Stimulated activated CD4-positive, alpha-beta T cell treated with anti-CD3 and anti-CD28 coated beads, Interleukin-2, amount 100 ng/mL, for 48 hours (primary cell): ENCODE measurements at places on chromosomes 11 and 22.

DNA sequence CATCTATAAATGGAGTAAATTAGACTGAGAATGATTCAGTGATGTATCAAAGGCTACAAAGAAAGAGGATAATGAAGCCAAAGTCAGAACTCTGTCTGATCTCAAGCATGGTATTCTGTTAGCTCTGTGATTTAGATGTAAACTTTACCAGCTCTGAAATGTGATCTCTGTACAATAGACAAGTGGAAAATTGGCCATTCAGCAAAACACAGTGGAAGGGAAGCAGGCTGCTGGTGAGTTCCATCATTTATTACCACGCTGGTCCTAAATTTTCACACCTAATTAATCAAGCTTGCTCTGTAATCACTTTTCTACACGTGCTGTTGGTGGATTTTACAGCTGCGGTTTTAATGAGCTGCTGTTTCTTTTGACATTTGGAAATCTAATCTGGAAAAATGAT lies 145.1 kb upstream of the OPCML start:
- no peak for DNase-seq

DNA sequence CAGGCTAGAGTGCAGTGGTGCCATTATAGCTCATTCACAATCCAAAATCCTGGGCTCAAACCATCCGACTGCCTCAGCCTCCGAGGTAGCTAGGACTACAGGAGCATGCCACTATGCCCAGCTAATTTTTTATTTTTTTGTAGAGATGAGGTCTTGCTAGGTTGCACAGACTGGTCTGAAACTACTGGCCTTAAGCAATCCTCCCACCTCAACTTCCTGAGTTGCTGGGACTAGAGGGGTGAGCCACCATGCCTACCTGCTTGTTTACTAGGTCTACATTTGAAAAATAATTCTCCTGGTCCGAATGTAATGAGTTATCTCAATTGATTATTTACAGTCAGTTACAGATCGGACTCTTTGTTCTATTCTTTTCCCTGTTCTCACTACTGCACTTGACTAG lies 22.0 kb downstream of the TAF1D start:
- DNase-seq: no peak

DNA sequence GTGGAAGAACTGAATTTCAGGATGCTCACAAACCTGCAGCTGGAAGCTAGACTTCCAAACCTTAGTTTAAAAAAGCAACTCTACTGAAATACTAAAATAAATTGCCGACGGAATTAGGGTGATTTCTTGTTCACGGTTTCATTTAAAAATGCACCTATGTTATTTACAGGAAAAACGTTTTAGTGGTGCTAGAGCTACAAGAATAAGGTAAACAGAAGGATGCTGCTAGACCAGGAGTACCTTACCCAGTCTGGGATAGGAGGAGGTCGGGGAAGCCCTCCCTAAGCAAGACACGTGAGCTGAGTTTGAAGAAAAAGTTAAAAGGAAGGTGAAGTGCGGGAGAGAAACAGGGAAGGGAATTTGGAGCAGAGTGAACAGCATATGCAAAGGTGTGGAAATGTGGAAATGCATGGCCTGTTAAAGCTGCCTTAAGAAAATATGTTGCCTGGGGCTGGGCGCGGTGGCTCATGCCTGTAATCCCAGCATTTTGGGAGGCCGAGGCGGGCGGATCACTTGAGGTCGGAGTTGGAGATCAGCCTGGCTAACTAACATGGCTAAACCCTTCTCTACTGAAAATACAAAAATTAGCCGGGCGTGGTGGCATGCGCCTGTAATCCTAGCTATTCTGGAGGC lies 1.4 kb upstream of the FTH1 start:
- no peak for DNase-seq

DNA sequence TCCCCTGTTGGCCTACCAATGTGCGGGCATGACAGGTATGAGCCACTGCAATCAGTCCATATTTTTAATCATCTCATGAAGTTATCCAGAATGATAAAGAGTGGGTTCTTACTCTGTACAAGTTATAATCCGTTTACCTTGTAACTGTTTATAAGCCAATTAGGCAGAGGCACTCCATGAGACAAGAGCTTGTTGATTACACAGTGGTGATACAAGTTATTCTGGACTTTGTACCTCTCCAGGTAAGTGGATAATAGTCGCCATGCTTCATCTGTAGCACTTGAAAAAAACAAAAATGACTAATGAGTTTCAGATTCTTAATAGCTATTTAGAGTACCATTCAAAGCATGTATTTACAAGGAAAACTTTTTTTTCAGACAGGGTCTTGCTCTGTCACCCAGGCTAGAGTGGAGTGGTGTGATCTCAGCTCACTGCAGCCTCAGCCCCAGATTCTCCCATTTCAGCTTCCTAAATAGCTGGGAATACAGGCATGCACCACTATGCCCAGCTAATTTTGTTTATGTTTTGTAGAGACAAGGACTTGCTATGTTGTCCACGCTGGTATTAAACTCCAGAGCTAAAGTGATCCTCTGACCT lies 17.7 kb upstream of the FNBP4 start:
- DNase-seq: no peak

- DNase-seq: no peak
Measured at GRCh38 chr22:19974268-19974861, 32.7 kb upstream of the TXNRD2 start.

DNA sequence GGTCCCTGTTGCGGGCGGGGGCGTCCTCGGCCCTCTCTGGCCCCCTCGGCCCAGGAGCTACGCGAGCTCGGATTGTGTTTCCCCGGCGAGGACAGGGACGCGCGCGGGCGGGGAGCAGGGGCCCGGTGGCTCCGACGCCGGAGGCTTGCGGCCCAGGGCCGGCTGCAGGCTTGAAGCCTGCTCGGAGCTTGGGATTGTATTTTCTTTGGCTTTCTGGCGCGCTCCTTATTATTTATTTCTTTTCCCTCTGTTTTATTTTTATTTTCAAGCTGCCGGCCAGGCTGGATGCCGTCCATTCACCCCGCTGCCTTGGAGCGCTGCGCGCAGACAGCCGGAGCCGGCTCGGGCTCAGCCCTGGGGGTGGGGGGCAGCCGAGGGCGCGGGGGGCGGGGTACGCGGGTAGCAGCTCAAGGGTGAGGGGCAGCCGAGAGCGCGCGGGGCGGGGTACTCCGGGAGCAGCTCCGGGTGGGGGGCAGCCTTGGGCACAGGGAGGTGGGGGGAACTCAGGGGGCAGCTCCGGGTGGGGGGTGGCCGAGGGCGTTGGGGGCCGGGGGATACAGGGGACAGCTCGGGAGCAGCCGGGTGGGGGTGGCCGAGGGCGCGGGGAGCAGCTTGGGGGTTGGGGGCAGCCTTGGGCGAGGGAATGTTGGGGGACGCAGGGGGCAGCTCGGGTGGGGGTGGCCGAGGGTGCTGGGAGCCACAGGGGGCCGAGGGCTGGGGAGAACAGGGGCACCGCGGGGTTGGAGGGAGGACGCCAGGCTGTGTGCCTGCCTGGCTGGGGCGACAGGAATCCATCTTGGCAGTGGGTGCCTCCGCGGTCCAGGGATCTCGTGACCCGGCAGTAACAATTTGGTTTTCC lies 42.7 kb downstream of the KCNJ1 start:
- DNase-seq: no peak
